ENCODE measurements at places on chromosomes 11 and 22. TPM values are rescaled to one million over a fixed set of nuclear protein-coding genes. Genes with fewer than 3 reads are reported as not detected.

Gene SERHL2
- 2.6 TPM for total RNA-seq

Gene CBX7
- 1.6 TPM for total RNA-seq

Gene CRYBB2
- not detected for total RNA-seq

Gene OR5B12
- total RNA-seq: not detected

Gene XKR3
- total RNA-seq: not detected

Gene ZNRF3
- 1.9 TPM for total RNA-seq

Gene TMEM45B
- total RNA-seq: not detected

Gene PANX2
- total RNA-seq: 0.35 TPM

Gene OR5AR1
- total RNA-seq: not detected

Gene TESMIN
- total RNA-seq: 0.08 TPM

Measured in smooth muscle cell of the coronary artery (primary cell).